NCI-H2171 treated with DMSO at 0.1 percent for 48 hours (cell line): ENCODE measurements at places on chromosomes 13 and 19.

GRCh38 chr19:49585023-49585422 lies 3.9 kb downstream of the PRRG2 start:
- DNase-seq = no peak

DNA sequence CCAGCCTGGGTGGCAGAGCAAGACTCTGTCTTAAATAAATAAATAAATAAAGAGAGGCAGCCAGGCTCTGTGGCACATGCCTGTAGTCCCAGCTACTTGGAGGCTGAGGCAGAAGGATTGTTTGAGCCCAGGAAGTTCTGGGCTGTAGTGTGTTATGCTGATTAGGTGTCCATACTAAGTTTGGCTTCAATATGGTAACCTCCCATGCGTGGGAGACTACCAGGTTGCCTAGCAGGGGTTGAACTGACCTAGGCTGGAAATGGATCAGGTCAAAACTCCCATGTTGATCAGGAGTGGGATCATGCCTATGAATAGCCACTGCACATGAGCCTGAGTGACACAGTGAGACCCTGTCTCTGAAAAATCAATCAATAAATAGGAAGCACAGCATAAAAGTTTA lies 4.0 kb upstream of the SNRNP70 start:
- no peak for DNase-seq

- no peak for DNase-seq
Measured at GRCh38 chr19:16067205-16067938, 8.9 kb upstream of the TPM4 start.

- no peak for DNase-seq
Measured at GRCh38 chr13:108026680-108027410, 188.5 kb downstream of the LIG4 start.

GRCh38 chr13:20101467-20102316 lies 59.2 kb downstream of the GJA3 start:
- DNase-seq = no peak

DNA sequence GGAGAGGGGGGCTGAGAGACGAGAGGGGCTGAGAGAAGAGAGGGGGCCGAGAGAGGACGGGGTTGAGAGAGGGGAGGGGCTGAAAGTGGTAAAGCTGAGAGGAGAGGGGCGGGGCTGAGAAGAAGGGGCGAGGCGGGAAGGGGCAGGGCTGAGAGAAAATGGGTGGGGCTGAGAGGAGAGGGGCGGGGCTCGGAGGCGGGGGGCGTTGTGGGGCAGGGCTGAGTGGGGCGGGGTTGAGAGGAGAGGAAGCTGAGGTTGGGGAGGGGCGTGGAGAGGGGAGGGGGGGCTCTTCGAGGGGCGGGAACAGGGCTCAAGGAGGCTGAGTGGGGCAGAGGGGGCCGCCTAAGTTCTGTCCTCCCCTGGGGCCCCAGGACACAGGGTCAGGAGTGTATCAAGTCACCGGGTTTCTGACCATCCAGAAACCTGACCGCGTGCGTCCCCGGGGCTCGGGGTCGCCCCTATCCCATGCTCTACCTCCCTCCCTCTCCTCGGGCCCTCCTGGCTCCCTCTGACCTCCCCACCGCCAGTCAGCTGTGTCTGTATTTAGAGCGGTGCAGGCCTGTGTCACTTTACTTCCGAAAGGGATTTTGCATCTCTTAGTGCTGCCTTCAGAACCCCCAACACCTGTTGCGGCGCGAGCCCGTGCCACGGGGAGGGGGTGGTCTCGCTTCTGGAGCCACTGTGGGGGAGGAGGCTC lies 38.6 kb upstream of the SEMA6B start:
- peak; percentile 59 for DNase-seq

- peak; percentile 28 for DNase-seq
Measured at GRCh38 chr19:45528149-45528743, 21.0 kb downstream of the VASP start.

DNA sequence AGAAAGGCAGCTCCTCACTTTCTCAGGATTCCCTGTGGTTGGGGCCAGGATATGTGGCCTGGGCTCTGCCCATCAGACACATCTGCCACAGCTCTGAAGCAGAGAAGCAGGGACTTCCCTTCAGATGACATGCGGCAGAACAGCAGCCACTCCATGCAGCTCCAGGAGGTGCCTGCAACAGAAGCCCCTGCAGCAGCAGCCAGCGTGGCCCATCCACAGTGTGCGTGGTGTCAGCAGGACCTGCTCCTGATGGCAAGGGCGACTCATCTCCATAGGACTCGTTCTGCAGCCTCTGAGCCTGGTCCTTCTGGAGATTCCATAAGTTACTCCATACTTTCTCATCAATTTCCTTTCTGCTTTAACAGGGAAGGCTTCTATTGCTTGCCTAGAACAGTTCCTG lies 105.0 kb downstream of the SUCLA2 start:
- DNase-seq = no peak

GRCh38 chr19:39679791-39680168 lies 24.1 kb downstream of the LGALS16 start:
- DNase-seq = no peak

- no peak for DNase-seq
Measured at GRCh38 chr19:3897936-3898335, 17.5 kb downstream of the ATCAY start.
